ENCODE measurements at places on chromosomes 1 and 21. TPM values are rescaled to one million over a fixed set of nuclear protein-coding genes. Genes with fewer than 3 reads are reported as not detected.

DNA sequence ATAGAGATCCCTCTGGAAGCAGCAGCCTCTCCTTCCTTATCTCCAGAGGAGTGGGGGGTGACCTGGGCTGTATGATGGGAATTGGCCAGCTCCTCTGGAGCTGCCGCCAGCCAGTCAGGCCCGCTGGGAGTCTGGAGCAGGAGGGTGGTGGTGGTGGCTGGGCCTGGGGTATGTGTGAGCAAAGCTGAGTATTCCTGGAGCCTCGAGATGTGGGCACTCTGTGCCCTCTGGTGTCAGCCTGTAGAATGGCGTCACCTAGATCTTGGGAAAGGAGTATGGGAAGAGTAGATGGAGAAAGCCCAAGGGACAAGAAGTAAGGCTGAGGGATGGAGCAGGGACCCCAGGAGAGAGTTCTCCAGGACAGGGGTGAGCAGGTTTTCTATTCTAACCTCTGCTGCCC is 16.0 kb downstream of the VANGL2 start:
- DNase-seq = no peak

GRCh38 chr21:27953340-27954045 is 986.6 kb upstream of the ADAMTS5 start:
- DNase-seq = no peak

TTC22 gene
- 2.0 TPM for total RNA-seq

- DNase-seq = no peak
Measured at GRCh38 chr1:21674957-21675356, 5.8 kb upstream of the RAP1GAP start.

- DNase-seq = no peak
Measured at GRCh38 chr1:12376236-12377045, 146.6 kb downstream of the VPS13D start.

DNA sequence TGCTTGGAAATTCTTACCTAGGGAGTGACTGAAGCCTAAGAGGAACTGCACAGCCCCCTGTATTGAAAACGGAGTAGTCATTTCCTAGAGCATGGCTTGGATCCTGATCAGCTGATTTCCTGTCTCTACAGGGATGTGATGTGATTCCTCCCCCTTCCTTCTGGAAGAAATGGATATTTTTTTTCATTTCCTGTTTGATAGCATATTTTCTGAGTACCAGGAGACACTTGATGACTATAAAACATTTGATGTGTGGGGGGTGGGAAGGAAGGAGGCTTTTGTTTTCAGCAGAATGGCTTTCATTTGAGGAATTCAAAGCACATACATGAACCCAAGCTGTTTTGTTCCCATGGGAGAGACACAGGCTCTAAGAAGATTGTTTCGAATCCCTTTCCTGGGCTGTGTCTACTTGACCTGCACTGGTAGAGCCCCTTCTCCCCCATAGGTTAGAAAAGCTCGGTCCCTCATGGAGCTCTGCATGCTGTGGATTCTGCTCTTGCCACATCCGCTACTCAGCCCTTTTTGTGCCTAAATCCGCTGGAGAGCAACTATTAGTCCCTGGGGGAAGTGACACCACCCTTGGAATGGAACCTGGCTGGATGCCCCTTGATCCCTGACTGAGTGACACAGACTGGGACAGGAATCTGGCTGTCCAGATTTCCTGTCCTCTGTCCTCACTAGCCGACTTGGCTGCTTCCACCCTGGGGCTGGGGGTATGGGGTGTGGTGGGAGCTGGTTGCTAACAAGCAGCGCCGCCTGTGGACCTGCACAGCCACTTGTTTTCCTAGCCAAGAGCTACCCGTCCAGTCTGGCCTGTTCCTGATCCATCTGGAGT is 71.8 kb upstream of the MACF1 start:
- no peak for DNase-seq

- no peak for DNase-seq
Measured at GRCh38 chr1:211068976-211069375, 65.0 kb downstream of the KCNH1 start.

HEYL gene
- total RNA-seq = 0.08 TPM

DNA sequence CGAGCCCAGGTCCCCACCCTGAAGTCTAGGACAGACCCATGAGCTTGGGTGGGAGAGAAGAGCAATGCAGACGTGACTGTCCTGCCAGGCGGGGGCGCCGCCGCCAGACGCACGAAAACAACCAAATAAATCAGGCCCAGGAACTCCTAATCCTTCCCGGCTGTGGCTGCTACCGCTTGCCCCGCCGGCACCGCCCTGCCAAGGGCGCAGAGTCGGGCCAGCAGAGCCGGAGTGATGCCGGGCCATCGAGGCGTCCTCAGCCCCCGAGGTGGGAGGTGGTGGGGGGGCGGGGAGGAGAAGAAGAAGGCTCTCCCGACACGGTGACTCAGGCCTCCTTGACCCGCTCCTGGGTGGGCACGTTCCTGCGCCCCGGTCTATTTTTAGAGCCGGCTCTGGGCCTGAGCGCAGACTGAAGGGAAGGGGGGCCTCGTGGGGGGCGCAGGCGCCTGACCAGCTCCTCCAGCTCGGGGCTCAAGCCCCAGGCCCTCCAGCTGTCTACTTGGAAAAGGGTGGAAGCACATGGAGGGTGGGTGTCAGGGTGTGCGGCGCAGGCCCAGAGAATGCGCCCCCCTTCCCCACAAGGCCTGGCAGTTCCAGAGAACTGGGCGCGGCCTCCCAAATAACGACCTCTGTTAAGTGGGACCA is 10.7 kb upstream of the COL16A1 start:
- DNase-seq = peak; percentile 28

GRCh38 chr21:38802050-38803026 is 3.4 kb upstream of the ETS2 start:
- DNase-seq = no peak

DNA sequence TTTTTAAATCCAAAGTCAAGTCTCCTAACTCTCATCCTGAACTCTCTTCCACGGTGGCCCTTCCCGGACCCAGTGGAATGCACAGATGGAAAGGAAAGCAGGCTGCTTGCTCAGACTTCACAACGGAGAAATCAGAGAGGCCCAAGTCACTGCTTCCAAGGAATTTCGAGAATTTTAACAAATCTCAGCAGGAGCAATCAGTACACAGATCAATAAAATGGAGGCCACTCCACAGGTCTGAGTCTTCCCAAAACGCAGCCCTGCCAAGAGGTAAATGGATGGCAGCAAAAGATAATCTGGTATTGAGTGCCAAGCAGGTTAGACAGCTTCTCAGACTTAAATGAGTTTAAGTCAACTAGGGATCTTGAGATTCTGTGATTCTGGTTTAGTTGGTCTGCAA is 81.1 kb upstream of the TIAM1 start:
- no peak for DNase-seq

- no peak for DNase-seq
Measured at GRCh38 chr1:157472056-157472701, 80.1 kb downstream of the FCRL5 start.

GRCh38 chr1:211775170-211775569 is 55.4 kb downstream of the LPGAT1 start:
- DNase-seq = no peak

DNA sequence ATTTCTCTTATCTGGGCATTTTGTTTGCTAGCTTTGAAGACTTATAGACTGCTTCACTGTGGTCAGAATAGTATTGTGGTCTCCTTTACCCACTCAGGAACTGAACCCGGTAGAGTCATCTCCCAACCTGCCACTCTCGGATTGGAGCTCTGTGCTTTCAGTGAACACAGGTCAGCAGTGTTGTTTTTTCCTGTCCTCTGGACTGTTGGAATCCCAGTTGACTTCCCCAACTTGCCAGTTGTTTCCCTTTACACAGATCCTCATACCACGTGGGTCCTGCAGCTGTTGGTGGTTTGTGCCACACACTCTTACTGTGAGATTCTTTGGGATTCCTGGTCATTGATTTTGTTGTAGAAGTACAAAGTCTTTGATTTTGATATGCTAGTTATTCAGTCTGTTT is 214.1 kb downstream of the DYRK1A start:
- no peak for DNase-seq

FASLG gene
- 51.8 TPM for total RNA-seq

- peak; percentile 70 for DNase-seq
Measured at GRCh38 chr1:154669464-154670282, 61.7 kb upstream of the ADAR start.

DNA sequence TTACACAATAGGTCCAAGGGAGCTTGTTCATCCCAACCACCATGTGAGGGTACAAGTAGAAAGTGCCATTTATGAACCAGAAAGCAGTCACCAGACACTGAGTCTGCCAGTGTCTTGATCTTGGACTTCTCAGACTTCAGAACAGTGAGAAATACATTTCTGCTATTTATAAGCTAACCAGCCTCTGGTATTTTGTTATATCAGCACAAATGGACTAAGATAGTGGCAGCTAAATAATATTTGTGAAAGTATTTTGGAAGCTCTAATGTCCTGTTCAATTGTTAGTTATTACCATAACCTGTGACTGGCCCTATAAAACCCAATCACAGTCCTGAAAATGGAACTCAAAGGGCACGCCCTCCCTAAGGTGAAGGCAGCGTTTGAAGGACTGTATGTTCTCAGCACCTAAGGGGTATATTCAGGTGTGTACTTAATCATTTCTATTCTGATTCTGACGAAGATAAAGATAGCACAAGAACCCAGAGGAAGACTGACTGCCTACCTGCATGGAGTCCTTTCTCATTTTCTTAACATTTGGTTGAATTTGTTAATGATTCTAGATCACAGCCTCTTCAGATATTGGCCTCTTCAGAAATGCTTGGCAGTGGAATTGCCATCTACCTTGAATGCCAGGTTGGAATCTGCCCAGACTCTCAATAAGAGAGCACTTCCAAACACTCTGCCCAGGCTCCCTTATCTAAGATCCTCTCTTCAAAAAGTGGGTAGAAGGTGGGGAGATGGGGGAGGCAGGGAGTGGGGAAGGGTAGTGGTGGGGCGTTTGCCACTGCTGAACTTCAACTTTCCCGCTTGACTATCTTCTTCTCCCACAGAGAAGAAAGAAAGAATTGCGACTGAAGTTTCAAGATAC is 104.0 kb upstream of the PPP2R5A start:
- DNase-seq = no peak

ALPL gene
- 0.38 TPM for total RNA-seq

UBASH3A gene
- 8.8 TPM for total RNA-seq

ADAM30 gene
- not detected for total RNA-seq

- DNase-seq = no peak
Measured at GRCh38 chr21:34536820-34537219, 24.8 kb upstream of the KCNE1 start.

TAL1 gene
- total RNA-seq = 0.05 TPM

DNA sequence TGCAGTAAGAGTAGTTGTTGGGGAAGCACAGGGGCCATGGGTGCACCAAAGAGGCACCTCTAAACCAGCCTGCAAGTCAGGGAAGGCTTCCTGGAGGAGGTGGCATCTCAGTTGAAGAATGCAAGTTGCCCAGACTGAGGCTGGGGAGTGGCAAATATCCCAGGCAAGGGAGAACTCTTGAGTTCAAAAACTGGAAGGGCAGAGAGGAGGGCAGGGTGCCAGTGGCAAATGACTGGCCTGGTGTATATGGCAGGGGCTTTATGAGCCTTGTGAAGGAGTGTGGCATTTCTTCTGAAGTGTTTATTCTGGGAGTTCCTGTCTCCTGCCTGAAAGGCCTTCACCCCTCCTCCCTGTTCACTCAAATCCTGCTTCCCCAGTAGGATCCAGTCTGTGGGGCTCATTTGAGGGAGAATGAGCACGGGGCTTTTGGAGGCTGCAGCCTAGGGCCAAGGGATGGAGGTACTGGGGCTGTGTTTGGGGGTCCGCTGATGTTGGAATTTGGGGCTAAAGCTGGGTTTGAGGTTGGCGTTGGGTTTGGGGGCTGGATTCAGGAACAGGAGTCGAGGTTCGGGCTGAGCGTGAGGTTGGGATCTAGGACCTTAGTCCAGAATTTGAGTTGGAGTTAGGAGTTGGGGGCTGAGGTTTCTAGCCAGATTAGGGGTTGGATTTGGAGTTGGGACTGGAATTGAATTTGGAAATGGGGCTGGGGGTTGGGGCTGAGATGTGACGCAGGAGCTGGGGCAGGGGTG is at the start of gene TMEM125:
TMEM125 (plus strand) TSS at position 357 of the 749 bp plus-strand sequence. CDS start 2,740 bp downstream, outside the sequence.
- no peak for DNase-seq

IL12RB2 gene
- total RNA-seq = 75.9 TPM

GRCh38 chr1:198290089-198290683 is 133.4 kb downstream of the NEK7 start:
- DNase-seq = no peak

DNA sequence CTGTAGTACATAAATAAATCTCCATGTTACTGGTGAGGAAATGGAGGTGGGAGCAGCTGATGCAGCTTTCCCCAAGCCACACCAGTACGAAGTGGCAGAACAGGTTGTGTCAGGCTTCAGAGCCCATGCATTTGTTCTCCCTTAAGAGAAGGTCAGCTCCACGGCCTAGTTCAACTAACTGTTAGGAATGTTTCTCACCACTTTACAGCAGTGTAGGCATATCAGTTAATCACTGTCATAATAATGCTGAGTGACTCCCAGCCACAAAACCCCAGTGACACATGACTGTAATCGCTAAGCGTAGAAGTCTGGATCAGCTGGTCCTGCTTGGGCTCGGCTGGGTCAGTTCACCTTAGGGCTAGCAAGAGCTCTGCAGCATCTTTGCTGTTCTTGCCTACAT is 90.4 kb downstream of the VPS26C start:
- DNase-seq = no peak

DNA sequence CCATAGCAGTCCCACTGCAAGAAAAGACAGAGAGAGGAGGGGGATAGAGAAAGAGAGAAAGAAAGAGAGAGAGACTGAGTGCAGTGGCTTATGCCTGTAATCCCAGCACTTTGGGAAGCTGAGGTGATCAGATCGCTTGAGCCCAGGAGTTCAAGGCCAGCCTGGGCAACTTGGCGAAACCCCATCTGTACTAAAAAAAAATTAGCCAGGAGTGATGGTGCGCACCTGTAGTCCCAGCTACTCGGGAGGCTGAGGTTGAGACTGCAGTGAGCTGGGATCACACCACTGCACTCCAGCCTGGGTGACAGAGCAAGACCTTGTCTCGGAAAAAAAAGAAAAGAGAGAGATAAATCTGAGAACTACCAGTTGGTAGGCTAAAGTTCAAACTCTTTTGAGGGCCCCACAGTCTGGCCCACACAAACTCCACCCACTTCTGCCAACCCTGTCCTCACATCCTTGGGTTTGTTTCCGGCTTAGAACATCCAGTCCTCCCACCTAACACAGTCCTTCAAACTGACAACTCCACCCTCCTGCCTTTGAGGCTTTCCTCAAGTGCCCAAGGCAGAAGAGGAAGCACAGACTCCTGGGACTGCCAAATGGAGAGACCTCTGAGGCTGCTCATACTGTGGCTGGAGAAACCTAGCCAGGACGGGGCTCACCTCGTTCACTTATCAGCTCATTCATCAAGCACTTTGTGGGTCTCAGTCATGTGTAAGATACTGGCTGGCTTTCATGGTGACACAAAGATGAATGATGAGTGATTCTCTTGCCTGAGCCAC is 20.1 kb downstream of the TFAP2E start:
- DNase-seq = no peak
